ENCODE measurements at places on chromosomes 16 and 17.

- DNase-seq, result no peak
Observed at GRCh38 chr16:56279132-56279531, 87.8 kb downstream of the GNAO1 start.

GRCh38 chr17:20179041-20179440, 169.9 kb downstream of the SPECC1 start:
- no peak for DNase-seq

GRCh38 chr17:45852535-45853297, 8.0 kb downstream of the SPPL2C start:
- DNase-seq, result peak; percentile 45

GRCh38 chr16:22323959-22324786, 27.0 kb downstream of the POLR3E start:
- no peak for DNase-seq

GRCh38 chr16:77250400-77250799, 51.2 kb downstream of the SYCE1L start:
- no peak for DNase-seq

GRCh38 chr16:8087597-8088289, 502.6 kb downstream of the TMEM114 start:
- DNase-seq, result no peak

GRCh38 chr16:81349608-81350305, 35.0 kb downstream of the GAN start:
- no peak for DNase-seq

DNA sequence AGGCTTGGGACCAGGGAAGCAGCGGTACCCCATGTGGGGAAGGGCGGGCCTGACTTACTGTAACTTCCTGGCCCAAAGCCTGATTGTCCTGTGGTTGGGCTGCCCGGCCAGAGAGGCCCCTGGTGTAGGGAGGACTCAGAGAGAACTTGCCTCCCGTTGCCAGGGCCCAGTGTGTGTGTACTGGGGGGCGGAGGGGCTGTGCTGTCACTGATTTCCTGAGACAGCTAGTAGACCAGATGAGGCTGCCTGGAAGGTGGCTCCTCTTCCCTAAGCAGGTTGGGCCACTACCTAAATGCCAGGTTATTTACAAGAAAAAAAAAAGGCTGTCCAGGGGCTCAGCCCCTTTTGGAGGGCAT, 16.7 kb downstream of the SOCS3 start:
- peak; percentile 82 for DNase-seq

DNA sequence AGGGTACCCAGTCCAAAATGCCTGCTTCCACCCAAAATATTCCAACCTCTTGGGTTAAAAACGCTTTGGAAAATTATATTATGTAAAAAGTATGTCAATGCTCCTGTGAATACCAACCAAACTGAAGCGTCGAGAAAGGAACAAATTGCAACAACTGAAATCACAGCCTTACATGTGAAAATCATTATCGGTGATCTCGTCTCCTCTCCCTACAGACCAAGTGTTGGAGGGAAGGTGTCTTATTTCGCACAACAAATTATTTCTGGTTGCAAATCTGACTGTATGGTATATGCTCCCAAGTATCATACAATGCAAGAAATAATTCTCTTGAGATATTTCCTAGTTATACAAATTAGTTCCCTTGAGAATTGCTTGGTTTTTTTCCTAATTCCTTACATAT, 89.3 kb upstream of the CDYL2 start:
- no peak for DNase-seq

GRCh38 chr17:48238933-48239602, 131.5 kb downstream of the SNX11 start:
- no peak for DNase-seq

All from uterus (tissue), 4 donors.